Iris pigment epithelial cell (primary cell): ENCODE measurements at places on chromosomes 1 and 21.

- peak; percentile 31 for DNase-seq
Observed at GRCh38 chr21:39518055-39518846, 66.5 kb downstream of the SH3BGR start.

- DNase-seq: peak; percentile 9
Observed at GRCh38 chr1:217253985-217254384, 376.9 kb downstream of the GPATCH2 start.

DNA sequence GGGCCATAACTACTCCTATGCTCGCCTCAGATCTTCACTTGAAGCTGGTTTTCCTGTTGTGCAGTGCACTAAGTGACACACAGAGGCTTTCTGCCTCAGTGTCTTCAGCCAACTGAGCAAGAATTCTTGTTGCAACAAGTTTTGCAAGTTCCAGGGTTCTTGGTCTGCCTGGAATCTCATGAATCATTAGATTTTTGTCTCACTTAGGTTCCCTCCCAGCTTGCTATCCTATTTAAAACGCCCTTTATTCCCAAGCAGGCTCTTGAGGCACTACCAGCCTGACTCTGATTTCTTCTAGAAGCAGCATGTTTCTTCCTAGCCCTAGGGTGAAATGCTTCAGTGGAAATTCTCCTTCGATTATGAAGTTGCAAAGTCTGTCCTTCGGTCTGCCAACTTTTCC, 158.8 kb downstream of the C1orf21 start:
- peak; percentile 70 for DNase-seq

DNA sequence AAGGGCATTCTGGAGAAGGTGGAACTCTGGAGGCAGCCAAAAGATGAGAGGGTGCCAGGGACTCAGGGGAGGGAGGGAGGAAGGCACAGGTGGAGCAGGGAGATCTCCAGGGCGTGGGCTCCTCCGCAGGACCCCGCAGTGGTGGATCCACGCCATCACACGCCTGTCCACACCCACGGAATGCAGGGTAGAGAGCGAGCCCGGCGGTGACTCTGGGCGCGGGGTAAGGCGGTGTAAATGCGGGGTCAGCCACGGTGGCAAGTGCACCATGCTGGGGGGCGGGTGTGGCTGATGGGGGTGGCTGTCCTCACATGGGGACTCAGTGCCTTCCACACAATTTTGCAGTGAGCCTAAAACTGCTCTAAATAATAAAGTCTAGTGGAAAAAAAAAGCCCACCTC, 105.1 kb upstream of the TTC34 start:
- no peak for DNase-seq

GRCh38 chr21:37367703-37368540, 1.3 kb downstream of the DYRK1A start:
- peak; percentile 53 for DNase-seq

- DNase-seq: no peak
Observed at GRCh38 chr1:48960320-48960719, 183.6 kb upstream of the BEND5 start.

DNA sequence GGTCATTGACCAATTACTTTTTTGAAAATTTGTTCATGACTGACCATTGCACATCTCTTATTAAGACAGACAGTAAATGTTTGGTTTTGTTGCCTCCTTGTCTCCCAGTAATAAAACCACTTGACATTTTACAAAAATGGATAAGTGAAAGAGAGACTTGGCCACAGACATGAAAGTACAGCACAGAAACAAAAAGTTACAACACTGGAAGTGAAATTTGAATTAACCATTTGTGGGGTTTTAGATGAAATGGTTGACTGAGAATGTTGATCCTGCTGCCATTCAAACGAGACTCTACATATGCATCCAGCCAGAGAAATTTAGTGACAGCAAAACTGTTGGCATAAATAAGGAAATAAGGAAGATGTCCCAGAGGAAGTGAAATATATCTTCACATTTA, 79.3 kb upstream of the B3GALT2 start:
- DNase-seq: no peak
